ENCODE measurements at places on chromosomes 2 and 18.

- no peak for DNase-seq
These were observed 99.6 kb upstream of the MBOAT2 start for GRCh38 chr2:9102861-9103662.

DNA sequence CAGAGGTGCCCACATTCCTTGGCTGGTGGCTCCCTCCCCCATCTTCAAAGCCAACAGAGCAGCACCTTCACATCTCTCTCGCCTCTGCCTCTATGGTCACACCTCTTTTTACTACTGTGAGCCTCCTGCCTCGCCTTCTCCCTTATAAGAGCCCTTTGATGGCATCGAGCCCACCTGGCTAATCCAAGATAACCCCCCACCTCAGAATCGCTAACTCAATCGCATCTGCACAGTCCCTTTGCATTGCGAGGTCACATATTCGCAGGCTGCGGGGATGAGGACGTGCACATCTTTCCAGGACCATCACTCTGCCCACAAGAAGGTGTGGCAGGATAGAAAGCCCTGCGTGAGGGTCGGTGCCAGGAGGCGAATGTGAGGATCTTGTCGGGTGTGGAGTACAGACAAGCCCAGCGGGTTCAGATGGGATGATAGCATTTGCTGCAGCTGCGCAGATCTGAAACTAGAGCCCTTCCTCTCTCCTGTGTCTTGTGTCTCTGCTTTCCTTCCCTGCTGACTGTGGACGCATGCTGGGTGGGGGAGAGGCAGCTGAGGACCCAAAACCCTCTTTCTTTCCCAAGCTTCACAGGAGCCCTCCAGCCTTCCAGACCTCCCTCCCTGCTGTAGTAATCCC, 148.3 kb upstream of the HDAC4 start:
- DNase-seq, result no peak

- DNase-seq, result peak; percentile 39
These were observed 1.1 kb upstream of the TACR1 start for GRCh38 chr2:75200140-75201096.

DNA sequence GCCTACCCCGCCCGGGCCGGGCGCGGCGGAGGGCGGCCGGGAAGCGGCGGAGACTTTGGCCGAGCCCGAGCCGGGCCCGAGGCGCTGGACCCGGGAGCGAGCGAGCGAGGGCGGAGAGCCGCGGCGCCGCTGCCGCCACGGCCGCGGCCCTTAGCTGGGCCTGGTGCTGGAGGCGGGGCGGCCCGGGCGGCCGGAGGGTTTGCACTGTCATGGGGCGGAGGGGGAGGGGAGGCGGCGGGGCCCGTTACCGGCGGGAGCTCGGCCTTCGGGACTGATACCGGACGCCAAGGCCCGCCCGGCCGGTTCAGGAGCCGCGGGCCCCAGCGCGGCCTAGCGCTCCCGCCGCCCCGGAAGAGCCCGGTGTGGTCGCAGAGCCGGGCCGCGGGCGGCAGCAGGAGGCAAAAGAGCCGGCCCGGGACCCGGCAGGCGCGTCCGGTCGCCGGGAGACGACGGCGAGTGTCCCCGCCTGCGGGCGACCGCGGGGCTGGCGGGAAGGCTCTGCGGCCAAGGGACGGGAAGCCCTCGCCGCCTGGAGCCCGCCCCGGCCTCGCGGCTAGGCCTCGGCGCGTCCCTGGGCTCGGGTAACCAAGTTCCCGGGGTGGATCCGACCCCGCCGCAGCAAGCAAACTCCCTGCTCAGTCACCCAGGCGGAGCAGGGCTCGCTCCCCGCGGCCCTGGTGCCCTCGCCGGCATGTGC, 697 bp downstream of the KCMF1 start:
- DNase-seq, result no peak

- no peak for DNase-seq
These were observed 692.3 kb downstream of the RNF144A start for GRCh38 chr2:7609556-7609955.

- no peak for DNase-seq
These were observed 375.5 kb downstream of the PARD3B start for GRCh38 chr2:204920776-204921175.

DNA sequence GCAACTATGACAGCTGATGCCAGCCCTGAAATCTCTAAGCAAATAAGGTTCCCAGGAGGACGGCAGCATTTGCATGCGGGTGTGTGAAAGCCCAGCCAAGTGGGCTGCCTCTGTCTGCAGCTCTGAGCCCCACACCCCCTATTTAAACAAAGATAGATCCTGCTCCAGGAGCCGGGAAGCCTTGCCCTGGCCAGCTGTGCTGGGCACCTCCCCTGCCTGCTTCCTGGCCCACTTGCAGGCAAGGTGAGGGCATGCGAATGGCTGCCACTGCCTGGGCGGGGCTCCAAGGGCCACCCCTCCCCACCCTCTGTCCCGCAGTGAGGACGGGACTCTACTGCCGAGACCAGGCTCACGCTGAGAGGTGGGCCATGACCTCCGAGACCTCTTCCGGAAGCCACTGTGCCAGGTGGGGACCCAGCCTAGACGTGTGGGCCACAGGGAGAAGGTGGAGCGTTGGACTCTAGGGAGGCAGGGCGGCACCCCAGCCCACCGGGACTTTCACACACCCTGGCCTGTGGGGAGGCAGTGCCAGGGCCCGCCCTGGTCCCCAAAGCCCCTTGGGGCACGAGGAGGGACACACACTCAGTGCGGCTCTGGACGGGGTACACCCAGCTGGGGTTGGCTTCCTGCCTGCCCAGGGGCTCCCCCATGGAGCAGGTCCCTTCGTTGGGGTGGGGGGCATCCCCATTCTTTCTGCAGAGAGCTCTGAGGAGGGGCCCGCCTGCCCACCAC, at the start of gene ANO7:
Gene ANO7, plus strand, starts transcription at position 317 of the 732 bp plus-strand sequence. CDS start 1,387 bp downstream, outside the sequence.
- no peak for DNase-seq

DNA sequence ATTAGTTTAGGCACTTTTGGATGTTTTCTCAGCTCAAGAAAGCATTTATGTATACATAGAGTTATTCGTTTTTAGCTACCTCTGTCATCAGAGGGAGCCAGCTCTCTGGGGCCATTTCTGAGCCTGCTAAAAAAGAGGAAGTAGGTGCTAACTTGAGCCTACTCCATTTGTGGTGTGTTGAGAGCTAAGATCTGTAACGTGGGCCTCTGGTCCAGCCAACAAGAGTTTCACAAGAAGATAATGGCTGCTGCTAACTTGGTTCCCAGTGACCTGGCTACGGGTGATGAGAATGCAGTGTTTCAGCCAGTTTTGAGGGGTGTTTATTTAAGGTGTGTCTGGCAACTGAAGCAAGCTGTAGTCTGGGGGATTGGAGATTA, 182.5 kb downstream of the PRKCE start:
- DNase-seq, result no peak

GRCh38 chr2:233838251-233838650, 16.1 kb downstream of the HJURP start:
- DNase-seq, result no peak

DNA sequence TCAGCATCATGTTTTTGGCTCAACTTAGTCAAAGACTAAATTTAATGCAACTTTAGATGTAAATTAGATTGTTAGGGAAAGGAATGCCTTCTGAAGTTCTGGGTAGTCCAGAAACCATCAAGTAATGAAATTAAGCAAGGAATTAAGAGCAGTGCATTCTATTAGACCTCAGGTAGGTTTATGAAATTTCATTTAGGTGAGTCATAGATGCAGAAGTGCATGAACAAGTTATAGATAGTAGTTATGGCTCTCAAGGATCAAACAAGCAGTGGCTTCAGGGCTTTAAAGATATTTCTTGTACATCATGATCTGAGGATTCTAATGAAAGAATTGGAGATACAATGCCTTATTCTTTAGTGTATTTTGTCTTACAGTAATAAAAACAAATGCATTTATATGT, 25.4 kb upstream of the SPOPL start:
- no peak for DNase-seq

- peak; percentile 17 for DNase-seq
These were observed 86.5 kb downstream of the CDCA7 start for GRCh38 chr2:173441222-173441621.

DNA sequence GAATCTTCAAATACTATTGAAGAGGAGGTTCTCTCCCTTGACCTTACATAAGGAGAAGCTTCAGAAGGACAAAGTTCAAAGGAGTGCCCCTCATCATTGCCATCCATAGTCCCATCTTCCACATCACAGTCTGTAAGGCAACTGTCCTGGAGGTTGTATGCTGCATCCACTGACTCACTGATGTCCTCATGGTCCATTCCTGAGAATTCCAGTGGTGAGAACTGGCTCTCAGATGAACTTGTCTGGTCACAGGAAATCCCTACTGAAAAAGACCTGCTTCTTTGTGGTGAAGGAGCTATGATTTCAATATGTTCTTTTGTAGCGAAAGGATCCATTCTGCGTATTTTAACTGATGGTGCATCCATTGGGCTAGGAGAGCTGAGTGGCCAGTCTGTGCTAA, 52.2 kb downstream of the EIF2AK3 start:
- DNase-seq, result peak; percentile 51

DNA sequence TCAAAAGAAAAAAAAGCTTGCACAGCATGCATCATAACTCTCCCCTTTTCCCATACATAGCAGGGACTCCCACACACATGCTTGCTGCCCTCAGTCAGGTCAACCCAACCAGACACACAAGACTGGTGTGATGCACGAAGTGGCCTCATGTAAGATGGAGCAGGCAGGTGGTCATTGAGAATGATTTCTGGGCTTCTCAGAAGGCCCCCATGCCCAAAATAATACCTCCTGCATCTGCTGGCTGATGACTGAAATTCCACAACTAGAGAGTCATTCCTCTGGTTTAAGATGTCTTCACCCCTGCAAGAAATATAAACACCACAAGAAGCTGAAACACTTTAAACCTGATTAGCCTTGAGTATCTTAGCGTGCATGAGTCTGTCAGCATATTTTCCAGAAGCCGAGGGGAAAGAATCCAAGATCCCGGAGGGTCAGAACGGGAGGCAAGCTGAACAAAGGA, 131.1 kb downstream of the AFF3 start:
- peak; percentile 99 for DNase-seq
